Activated CD8-positive, alpha-beta T cell treated with anti-CD3 and anti-CD28 coated beads, Interleukin-2, amount 10 ng/mL, durations not matched to agents 7 days and 5 days (primary cell): ENCODE measurements at places on chromosomes 1 and 21. TPM values are rescaled to one million over a fixed set of nuclear protein-coding genes. Genes with fewer than 3 reads are reported as not detected.

GRCh38 chr1:113616156-113616555 lies 143.1 kb downstream of the PHTF1 start:
- DNase-seq, result no peak

TRIM67 gene
- not detected for total RNA-seq

GRCh38 chr21:35119501-35120047 lies 70.5 kb upstream of the RUNX1 start:
- DNase-seq, result no peak

FBXO28 gene
- 26.4 TPM for total RNA-seq

GRCh38 chr1:219340796-219341195 lies 167.1 kb downstream of the LYPLAL1 start:
- no peak for DNase-seq

LENEP gene
- 0.91 TPM for total RNA-seq

LCE2B gene
- not detected for total RNA-seq

GRCh38 chr1:31991182-31991581 lies 22.5 kb upstream of the KHDRBS1 start:
- no peak for DNase-seq

PPM1J gene
- total RNA-seq, result not detected
